Left ventricle myocardium inferior (tissue), 1 donor: ENCODE measurements at places on chromosomes 12 and 14. TPM values are rescaled to one million over a fixed set of nuclear protein-coding genes. Genes with fewer than 3 reads are reported as not detected.
A peak's percentile ranks its signal among the peaks of the same experiment; 100 is the strongest.

NGB gene
- not detected for total RNA-seq

BMP4 gene
- 9.8 TPM for total RNA-seq

DNA sequence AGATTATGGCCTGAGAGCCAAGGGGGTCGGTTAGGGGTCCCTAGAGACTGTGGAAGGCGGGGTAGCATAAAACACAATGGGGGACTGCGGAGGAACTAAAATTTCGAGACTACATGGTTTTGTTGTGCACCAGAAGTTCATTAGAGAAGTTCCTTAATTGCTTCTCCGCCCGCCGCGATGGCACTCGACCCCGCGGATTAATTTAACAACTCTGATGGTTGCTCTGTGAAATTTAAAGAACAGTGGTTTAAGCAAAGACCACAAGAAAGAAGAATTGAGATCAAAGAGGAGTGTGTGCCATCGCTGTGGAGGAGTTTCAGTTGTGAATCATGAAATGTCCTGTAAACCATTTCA, 1.4 kb upstream of the CCDC88C start:
- peaks cover 28% of the 10 kb centered on the region for H3K4me1 ChIP-seq
- H3K36me3 ChIP-seq: no peaks in the 10 kb centered on the region
- peaks cover 45% of the 10 kb centered on the region for H3K27me3 ChIP-seq
- peak overlapping the region; percentile 77 for H3K4me3 ChIP-seq
- no peak overlapping the region for H3K27ac ChIP-seq
- no peak for DNase-seq

GRCh38 chr12:132277374-132277941, 51.9 kb downstream of the GALNT9 start:
- DNase-seq: no peak
- H3K4me3 ChIP-seq: no peak overlapping the region
- H3K27me3 ChIP-seq: peaks cover 100% of the 10 kb centered on the region
- no peaks in the 10 kb centered on the region for H3K4me1 ChIP-seq
- H3K27ac ChIP-seq: no peak overlapping the region
